NCI-H1417 treated with DMSO at 0.1 percent for 48 hours (cell line): ENCODE measurements at places on chromosomes 7 and 10.

DNA sequence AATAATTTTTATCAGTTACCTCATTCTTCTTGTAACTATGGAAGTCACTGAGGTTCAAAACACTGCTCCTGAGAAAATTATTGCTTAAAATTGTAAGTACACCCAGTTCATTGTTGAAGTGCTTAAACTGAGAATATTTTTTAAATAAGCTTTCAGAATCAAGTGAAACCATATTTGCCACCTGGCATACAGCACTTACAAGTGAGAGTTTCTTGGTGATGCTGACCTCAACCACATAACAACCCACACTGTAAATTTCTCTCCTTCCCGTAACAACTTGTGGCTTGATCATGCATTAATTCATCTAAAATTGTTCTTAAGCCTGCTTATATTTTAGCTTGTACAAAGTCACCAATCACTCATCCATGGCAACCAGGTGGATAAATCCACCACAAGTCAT, 34.0 kb downstream of the IMMP2L start:
- no peak for DNase-seq

- no peak for DNase-seq
Measured at GRCh38 chr7:76122516-76123239, 74.8 kb downstream of the MDH2 start.

DNA sequence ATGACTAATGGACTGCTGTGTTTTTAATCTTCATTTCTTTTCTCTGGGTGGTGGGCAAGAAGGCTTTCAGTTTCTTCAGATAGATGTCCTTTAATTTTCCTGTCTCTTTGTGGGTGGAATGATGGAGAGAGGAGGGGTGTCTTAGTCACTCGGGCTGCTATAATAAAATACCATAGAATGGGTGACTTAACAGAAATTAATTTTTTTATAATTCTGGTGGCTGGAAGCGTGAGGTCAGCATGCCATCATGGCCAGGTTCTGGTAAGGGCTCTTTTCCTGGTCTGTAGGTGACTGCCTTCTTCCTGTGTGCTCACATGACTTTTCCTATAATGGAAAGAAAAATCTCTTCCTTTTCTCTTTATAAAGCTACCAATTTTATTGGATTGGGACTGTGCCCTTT, 6.3 kb downstream of the RSBN1L start:
- DNase-seq: no peak

DNA sequence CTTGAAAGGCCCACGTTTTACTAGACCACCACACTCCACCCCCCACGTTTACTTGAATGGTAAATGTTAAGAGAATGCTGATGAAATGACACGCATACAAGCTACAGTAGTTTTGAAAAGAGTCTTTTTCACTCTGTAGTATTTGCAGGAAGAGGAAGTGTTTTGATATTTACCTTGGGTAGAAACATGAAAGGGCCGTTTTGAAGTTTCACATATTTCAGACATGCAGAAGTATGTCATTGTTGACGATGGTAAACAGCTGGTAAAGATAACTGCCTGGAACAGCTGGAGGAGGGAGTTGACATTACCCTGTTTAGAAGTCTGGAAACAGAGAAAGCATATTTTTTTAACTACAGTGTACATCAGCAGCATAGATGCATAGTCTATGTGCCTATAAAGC, 160.7 kb downstream of the NXPH1 start:
- no peak for DNase-seq

DNA sequence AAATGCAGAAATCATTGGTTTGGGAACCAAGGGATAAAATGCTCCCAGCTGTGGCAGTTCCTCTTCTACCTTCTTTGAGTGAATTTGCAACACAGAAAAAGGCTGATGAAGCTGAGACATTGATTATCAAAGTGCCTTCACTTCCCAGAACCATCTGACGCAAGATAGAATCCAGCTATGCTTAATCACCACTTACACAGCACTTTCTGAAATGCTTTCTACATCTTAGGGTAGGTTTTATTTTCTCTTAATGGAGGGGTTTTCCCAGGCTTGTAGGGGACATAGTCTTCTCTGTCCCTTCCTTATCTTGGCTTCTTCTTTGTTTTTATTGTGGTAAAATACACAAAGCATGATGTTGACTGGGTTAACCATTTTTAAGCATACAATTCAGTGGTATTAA, 332.6 kb upstream of the ZNF32 start:
- no peak for DNase-seq

- no peak for DNase-seq
Measured at GRCh38 chr10:9091530-9092093, 1037.1 kb downstream of the GATA3 start.

DNA sequence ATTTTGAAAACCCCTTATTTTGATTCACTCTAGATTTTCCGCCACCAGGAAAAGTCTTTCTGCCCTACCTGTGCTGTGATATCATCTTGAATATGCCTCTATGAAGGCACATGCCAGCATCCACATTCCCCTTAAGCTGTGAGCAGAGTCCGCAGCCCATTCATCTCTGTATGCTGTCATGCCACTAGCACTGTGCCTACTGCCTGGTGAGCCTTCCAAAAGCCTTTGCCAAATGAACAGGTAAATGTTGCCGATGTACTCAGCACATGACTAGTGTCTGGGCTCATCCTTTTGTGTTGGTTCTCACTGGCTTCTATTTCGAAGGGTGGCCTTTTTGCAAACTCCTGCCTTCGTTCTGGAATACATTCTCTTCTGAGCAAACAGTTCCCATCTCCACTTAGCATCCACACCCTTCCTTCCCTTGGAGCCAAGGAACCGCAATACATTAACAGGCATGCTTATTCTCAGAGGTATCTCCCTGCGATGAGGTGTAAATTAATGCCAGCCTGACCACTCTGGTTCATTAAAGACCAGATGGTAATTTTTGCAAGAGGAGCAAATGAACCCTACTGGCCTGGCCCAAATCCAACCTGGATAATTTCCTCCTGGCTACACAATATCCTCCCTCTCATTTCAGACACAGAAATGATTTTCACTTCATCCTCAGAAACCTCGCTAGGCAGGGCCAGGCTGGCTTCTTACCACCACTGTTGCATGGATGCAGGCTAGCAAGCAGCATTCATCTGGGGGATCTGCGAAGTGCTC, 339.7 kb upstream of the NFE2L3 start:
- no peak for DNase-seq
